Hippocampal formation (tissue), 2 donors: ENCODE measurements at places on chromosomes 1 and 21.

- DNase-seq: no peak
Measured at GRCh38 chr1:231395998-231396390, 26.1 kb downstream of the EGLN1 start.

GRCh38 chr1:76012341-76013205 is 62.0 kb upstream of the ST6GALNAC3 start:
- no peak for DNase-seq

GRCh38 chr1:99601709-99602403 is 44.1 kb upstream of the PALMD start:
- no peak for DNase-seq

- no peak for DNase-seq
Measured at GRCh38 chr1:73761559-73761958, 436.4 kb downstream of the LRRIQ3 start.

DNA sequence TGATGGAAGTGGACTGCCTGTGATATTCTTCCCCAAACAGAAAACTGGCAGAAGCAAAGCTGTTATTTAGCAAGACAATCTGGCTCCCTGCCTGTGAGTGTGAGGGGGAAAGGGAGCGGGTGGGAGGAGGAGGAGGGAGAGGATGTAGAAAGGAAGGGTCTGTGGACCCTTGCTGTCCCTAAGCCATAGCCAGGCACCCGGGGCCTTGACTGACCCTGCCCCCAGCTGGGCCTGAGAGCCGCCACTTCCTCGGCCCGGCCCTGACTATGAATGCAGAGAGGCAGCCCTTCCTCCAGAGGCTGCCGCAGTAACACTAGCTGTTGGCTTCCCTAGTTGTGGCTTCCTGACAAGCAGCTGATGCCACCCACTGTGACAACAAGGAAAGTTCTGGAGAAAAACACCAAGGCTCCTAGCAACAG is 13.9 kb downstream of the PLA2G2F start:
- peak; percentile 31 for DNase-seq

- no peak for DNase-seq
Measured at GRCh38 chr1:234997896-234998741, 130.5 kb downstream of the TOMM20 start.
